MG63 (cell line): ENCODE measurements at places on chromosomes 6 and 20.

DNA sequence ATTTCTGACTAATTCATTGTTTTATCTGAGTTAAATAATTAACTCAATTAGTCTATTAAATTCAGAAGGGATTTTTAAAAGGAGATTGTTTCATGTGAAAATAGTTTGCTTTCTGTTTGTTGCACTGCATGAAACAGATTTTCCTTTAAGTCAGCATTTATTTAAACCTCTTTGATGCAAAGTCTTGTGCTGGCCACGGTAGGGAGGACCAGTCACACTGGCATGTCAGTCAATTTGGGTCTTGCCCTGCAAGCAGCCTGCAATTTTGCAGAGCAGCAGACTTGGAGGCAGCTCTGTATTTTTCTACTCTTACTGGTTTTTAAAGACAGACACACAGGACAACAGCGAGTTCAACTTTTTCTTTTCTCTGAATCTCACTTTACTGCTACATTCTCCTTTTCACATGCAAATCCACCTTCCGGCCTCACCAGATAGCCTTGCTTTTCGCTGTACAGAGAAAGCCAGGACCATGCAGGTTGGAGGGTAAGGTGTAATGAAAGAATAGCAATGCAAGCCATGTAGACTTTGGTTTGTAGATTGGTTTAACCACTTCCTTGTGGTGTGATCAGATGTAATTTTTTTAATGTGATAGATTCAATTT is 689.9 kb upstream of the AGPAT4 start:
- no peak for DNase-seq

GRCh38 chr20:54345821-54346220 is 129.6 kb upstream of the DOK5 start:
- peak; percentile 47 for DNase-seq

DNA sequence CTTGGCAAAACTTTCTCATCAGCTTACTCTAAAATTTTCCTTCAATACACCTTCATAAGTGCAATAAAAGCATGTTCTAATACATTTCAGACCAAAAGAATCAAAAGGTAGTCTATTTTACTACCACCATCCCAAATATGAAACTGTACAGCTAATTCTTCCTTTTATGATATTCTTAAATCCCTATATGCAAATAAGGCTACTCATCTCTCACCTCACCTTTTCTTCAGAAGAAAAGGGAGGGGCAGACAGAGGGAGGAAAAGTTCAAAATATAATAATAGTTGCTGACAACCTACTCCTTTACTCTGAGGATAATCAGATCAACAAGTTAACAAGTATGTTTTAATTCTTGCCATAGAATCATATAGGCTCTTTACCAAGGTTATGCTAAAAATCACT is 7.4 kb downstream of the C6orf120 start:
- no peak for DNase-seq

- DNase-seq: peak; percentile 32
Observed at GRCh38 chr6:1716868-1717267, 107.2 kb downstream of the FOXC1 start.

DNA sequence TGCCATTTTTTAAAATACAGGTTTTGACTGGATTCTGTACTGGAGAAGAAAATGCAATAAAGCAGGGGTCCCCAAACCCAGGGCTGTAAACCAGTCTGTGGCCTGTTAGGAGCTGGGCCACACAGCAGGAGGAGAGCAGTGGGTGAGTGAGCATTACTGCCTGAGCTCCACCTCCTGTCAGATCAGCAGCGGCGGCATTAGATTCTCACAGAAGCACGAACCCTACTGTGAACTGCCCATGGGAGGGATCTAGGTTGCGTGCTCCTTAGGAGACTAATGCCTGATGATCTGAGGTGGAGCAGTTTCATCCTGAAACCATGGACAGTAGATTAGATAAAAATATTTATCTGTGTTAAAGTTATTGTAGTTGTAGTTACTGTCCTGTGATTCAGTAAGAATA is 21.1 kb upstream of the FBXO9 start:
- DNase-seq: peak; percentile 52

DNA sequence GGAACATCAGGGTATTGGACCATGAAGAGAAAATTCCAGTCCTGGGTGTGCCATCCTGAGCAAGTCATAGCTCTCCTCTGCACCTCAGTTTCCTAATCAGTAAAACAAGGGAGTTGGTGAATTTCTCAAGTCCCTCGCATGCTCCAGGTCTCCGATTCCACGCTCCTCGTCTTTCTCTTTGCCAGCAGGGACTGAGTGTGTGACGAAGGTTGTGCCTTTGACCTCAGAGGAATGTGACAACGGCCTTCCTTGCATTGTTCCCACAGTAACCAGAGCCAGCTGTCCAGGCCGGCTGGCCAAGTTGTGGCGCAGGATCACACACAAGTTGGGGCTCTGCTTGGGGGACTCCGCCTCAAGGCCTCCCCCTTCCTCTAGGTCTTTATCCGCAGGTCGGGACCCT is 217.3 kb downstream of the ATXN1 start:
- no peak for DNase-seq
